ENCODE measurements at places on chromosomes 4 and X.

GRCh38 chr4:166144607-166145006 is 271.6 kb downstream of the TLL1 start:
- no peak for DNase-seq

GRCh38 chr4:181890031-181890430 is 353.2 kb upstream of the TENM3 start:
- no peak for DNase-seq

DNA sequence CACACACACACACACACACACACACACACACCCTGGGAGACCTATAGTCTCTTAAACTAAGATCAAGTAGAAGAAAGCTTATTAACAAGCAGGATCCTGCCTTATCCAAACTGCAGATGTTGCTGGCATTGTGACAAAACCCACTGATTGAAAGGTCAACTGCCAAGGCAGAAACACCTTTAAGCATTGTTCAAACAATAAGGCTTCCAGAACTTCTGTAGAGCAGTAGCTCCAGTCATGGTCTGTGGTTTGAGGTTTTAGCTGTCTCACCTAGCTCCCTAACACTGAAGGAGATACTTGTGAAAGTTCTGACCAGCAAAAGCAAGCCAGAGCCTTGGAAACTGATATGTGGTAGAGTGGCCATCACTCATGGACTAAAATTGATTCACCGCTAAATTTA is 59.8 kb downstream of the PTCHD1 start:
- no peak for DNase-seq

GRCh38 chrX:20527558-20528011 is 260.9 kb upstream of the RPS6KA3 start:
- DNase-seq, result no peak

- no peak for DNase-seq
Observed at GRCh38 chr4:123819362-123820035, 422.9 kb downstream of the SPRY1 start.

GRCh38 chr4:95045429-95045828 is 287.7 kb downstream of the BMPR1B start:
- DNase-seq, result no peak

DNA sequence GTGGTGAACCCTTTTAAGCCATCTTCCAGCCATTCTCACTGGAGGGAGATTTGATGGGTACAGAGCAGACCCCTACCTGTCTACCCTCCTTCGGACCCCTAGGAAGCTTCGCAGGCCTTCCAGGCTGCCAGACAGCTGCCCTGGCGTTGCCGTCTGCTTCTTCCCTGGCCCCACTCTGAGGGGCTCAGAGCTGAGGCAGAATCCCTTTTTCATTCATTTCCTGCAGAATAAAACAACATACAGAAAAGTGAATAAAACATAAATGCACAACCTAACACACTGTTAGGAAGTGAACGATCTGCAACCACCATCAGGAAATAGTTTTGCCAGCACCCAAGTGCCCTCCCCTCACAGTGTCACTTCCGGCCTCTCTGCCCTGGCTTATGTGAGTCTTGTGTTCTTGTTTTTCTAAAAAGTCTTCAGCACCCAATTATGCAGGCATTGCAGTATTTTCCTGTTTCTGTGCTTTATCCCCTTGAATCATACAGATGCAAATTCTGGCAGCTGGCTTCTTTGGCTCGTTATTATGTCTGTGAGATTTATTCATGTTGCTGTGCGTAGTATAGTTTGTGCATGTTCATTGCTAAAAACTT is 5.6 kb upstream of the ADD1 start:
- no peak for DNase-seq

DNA sequence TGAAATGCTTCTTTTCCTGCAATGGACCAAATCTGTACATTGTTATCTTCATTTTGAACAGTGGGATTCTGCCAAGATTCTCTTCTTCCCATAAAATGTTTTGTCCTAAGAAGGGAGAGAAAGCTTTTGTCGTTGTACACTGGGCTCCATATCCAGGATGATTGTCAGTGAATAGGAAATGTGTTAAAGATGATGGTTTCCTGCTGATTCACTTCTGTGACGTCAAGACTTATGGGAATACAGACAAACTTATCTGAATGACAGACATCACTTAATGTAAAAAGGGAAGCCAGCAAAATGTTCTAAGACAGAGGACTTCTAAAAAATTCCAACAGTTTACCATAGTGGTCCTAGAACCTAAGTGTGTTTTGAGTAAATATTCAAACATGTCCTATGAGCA is 53.7 kb upstream of the HPF1 start:
- no peak for DNase-seq

DNA sequence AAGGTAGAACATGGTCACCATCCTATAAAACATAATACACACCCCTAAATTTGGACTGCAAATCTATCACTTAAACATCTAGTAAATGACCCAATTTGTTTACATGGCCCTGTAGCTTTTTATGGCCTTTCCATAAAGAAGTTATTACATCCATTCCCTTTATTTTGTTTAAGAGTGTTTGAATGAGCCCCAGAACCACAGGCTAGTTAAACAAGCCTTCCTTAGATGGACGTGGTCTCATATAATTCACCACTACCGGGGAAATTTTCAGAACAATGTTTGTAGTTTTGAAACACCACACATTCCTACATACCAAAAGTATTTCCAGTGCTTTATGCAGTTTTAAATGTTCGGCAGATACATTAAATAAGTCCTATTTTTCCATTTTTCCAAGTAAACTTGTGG is 12.3 kb downstream of the PDGFC start:
- no peak for DNase-seq

DNA sequence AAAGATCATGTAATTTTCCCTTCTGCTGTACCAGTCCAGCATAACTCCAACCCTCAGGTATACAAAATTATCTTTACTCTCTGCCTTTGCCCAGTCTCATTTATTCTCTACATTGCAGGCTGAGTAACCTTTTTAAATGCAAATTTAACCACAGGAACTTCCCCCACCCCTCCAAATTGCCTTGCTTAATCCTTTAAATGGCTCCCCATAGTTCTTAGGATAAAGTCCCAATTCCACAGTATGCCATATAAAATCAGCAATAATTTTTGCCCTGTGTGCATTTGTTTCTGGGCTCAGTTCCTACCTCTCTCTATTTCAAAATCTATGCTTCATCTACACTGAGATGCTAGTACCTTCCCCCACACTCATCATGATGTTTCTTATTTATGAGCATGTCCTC is 879.7 kb downstream of the RPA4 start:
- DNase-seq, result no peak

GRCh38 chr4:108117418-108118182 is 51.1 kb downstream of the LEF1 start:
- no peak for DNase-seq

- DNase-seq, result peak; percentile 68
Observed at GRCh38 chr4:145619639-145619996, 433 bp downstream of the MMAA start.

DNA sequence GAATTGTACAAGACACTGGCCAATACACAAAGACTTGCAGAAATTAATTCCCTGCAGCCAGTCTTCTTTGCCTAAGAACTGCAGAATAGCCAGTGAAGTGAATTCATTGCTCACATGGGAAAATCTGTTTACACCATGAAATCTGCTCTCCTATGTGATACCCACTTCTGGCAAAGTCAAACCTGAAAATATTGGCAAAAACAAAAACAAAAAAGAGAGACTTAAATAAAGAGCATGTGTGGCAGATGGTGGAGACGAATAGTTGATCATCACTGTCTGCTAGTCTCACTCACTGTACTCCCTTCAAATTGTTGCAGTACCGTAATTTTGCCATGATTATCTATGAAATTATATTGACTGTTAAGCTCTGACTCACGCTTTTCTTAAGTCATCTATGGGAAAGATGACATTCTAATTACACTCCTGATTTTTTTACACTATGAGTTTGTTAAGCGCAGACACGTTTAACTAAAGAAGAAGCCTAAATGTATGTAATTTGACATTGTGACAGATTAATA is 406.8 kb downstream of the PCDH7 start:
- DNase-seq, result no peak

DNA sequence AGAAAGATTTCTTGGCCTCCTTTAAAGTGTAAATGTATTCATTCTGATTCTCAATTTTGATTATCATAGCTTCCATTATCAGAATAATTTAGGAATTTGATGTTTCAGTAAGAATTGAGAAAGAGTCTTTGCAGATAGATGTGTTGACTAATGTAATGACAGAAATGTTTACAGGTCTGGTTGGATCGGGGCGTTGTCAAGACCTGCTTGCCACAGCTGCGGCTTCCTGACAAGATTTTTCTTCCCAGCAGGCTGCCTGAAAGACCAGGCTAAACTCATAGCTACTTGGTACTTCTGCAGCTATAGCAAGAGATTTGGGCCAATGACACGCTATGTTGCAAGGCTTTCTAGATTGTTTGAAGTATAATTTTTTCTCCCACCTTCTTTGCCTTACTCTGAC is 91.5 kb upstream of the ANKRD50 start:
- DNase-seq, result no peak

GRCh38 chrX:150364347-150365050 is 1.4 kb downstream of the MAMLD1 start:
- DNase-seq, result peak; percentile 40

GRCh38 chr4:83152746-83153145 is 38.2 kb upstream of the PLAC8 start:
- no peak for DNase-seq

- DNase-seq, result peak; percentile 60
Observed at GRCh38 chrX:154019633-154020528, at the start of gene IRAK1. IRAK1 (minus strand) TSS chrX:154019902; CDS start chrX:154019812, 90 bp downstream.

GRCh38 chr4:94395562-94395961 is 52.9 kb upstream of the HPGDS start:
- no peak for DNase-seq

- DNase-seq, result no peak
Observed at GRCh38 chrX:42085836-42086235, 162.5 kb upstream of the CASK start.

GRCh38 chr4:25377572-25378436 is 741 bp downstream of the ANAPC4 start:
- DNase-seq, result no peak
